ENCODE measurements at places on chromosomes 5 and 9. TPM values are rescaled to one million over a fixed set of nuclear protein-coding genes. Genes with fewer than 3 reads are reported as not detected.

The TBC1D2 gene
- total RNA-seq: 1.0 TPM

The GGTA1 gene
- total RNA-seq: 9.9 TPM

The PGM5 gene
- total RNA-seq: 61.0 TPM

The ABLIM3 gene
- 33.2 TPM for total RNA-seq

The ZCCHC9 gene
- total RNA-seq: 26.2 TPM

The NUP214 gene
- total RNA-seq: 21.2 TPM

The SMIM33 gene
- not detected for total RNA-seq

The RAB14 gene
- total RNA-seq: 28.3 TPM

The PDZD2 gene
- 4.6 TPM for total RNA-seq

The ZFP2 gene
- 2.9 TPM for total RNA-seq

The LHX2 gene
- total RNA-seq: 0.44 TPM
